ENCODE measurements at places on chromosomes 11 and 22.

GRCh38 chr11:14308114-14308896 is 50.7 kb downstream of the RRAS2 start:
- no peak for DNase-seq

- DNase-seq: peak; percentile 96
Measured at GRCh38 chr11:6251120-6251733, 8.4 kb upstream of the CCKBR start.

GRCh38 chr11:131691181-131692041 is 321.0 kb downstream of the NTM start:
- DNase-seq: peak; percentile 77

GRCh38 chr22:11626422-11626773 is 3901.6 kb upstream of the OR11H1 start:
- DNase-seq: no peak

GRCh38 chr22:47105085-47105484 is 342.6 kb downstream of the TBC1D22A start:
- DNase-seq: no peak

All from ELF-1 (cell line).